ENCODE measurements at places on chromosomes 2 and 18. TPM values are rescaled to one million over a fixed set of nuclear protein-coding genes. Genes with fewer than 3 reads are reported as not detected.

- H3K36me3 ChIP-seq, result no peaks in the 10 kb centered on the region
- H3K4me1 ChIP-seq, result peaks cover 14% of the 10 kb centered on the region
- H3K27me3 ChIP-seq, result no peaks in the 10 kb centered on the region
- H3K27ac ChIP-seq, result no peak overlapping the region
- no peak for DNase-seq
Observed at GRCh38 chr2:69677914-69678313, 34.4 kb upstream of the AAK1 start.

CCDC121 gene
- 8.0 TPM for total RNA-seq

AGPS gene
- total RNA-seq, result 15.9 TPM

GRCh38 chr2:224072541-224073188 lies 33.6 kb upstream of the SERPINE2 start:
- no peak overlapping the region for H3K4me3 ChIP-seq
- H3K4me1 ChIP-seq, result no peaks in the 10 kb centered on the region
- no peak for DNase-seq

GRCh38 chr2:100327742-100328141 lies 5.4 kb upstream of the LONRF2 start:
- no peak overlapping the region for H3K4me3 ChIP-seq
- no peaks in the 10 kb centered on the region for H3K27me3 ChIP-seq
- H3K36me3 ChIP-seq, result no peaks in the 10 kb centered on the region
- no peak overlapping the region for H3K27ac ChIP-seq
